Anterior cingulate cortex (tissue), 58 donors: ENCODE measurements at places on chromosomes 1 and 21.

DNA sequence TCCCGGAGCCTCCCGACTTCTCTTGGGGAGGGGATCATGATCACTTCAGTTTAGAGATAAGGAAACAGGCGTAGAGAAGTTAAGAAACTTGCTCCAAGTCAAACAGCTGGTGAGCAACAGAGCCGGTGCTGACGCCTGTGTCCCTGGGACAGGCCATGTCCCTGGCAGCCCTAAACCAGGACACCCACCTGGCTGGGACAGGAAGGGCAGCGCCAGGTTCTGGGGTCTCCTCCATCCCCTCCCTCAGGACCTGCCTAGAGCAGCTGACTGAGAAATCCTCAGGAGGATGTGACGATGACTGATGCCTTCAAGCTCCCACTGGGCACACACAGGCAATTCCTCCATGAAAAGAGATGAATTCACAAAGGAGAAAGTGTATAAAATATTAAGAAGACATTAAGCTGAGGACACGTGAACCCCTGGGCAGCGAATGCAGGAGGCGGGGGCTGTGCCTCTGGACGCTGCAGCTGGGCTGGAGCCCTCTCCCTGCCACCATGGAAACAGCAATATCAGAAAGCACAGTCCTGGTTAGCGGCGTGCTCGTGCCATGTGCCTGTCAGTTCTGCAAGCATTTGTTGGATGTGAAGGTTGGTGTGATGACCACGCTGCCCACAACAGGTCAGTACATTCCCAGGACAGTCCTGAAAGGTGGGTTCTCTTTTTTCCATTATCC lies 40.1 kb upstream of the C1orf174 start:
- DNase-seq, result no peak

DNA sequence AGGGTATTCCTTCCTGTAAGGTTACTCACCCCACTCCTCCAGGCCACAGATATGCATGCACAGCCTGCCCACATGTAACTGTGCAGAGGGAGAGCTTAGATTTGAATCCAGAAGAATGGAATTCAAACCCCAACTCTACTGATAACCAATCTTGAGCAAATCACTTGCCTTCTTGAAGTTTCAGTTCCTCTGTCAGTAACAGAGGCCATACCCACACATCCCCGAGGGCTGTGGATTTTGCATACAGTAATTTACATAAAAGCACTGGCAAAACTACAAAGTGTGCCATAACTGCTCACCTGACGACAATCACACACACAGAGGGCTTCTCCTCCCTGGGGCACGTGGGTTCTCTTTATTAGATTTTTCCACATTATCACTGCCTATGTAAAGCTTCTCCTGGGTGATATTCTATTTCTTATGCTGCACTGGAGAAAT lies 18.6 kb downstream of the CD247 start:
- DNase-seq, result no peak

GRCh38 chr1:171788696-171789095 lies 7.2 kb downstream of the METTL13 start:
- DNase-seq, result no peak

DNA sequence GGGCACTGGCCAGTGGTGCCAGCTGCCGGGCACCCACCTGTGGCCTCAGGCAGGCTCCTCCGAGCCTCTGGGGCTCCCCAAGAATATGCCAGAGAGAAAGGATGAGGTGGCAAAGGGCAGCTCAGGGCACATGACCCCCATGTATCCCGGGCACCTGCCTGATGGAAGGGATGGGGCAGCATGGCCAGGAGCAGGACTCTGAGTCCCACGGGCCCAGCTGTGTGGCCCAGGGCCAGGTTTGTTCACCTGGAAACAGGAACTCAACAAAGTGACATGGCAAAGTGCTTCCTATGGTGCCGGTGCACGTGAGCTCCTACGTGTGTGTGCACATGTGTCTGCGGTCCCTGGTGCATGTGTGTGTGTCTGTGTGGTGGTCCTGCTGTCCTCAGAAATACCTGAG lies 9.5 kb upstream of the GPR153 start:
- no peak for DNase-seq

DNA sequence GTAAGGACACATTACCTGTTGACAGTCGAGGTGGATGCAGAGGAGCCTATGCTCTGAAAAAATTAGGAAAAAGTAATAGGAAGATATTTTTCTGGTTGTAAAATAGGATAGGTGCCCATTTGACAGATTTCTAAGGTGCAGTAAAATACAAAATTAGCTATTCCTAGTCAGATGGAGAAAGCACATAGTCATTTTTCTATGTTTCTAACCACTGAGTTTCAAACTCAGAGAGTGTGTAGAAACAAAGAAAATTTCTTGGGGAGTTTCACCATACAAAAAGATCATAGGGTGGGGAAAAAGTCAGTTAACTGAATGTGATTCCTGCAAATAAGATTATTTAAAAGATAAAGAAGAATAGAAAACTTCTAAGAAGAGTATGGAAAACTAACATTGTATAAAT lies 666.9 kb downstream of the KCNT2 start:
- DNase-seq, result no peak

DNA sequence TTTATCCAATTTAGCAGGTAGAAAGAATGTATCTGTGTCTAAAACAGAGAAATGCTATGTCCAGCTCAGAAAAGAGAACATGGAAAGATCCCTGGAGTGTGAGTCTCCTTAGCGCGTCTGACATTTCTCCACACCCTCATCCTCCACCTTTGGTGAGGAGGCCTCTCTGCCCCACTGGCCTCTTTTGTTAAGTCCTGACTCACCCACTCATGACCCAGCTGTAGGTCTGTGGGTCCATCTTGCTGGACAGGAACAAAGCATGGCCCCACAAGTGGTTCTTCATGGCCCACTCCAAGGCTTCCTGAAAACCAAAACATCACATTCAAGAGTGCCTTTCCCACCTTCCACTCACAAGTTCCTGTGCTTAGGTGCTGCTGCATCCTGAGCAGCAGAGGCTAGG lies 15.8 kb downstream of the SEC16B start:
- no peak for DNase-seq

- no peak for DNase-seq
These were observed 149.3 kb downstream of the BRINP3 start for GRCh38 chr1:190328361-190328760.

GRCh38 chr1:238951809-238952208 lies 434.6 kb upstream of the CHRM3 start:
- DNase-seq, result peak; percentile 6

- DNase-seq, result no peak
These were observed 104.9 kb downstream of the TENT5C start for GRCh38 chr1:117710710-117711109.

DNA sequence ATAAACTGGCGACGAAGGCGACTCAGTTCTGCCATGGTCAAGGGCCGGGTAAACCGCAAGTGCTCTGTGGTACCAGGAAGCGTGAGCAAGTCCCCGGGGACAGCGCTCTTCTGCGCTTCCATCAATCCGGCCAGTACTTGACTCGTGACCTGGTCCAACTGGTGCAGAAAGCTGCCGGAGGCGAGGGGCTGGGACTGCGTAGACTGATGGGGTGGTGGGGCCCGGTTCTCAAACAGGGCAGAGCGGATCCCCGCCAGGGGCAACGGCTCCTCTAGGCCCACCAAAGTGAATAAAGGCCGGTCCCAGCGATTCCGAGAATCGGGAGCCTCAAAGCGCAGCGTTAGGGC lies 852 bp downstream of the KTI12 start:
- DNase-seq, result no peak

GRCh38 chr1:56229186-56229585 lies 350.2 kb downstream of the PLPP3 start:
- DNase-seq, result no peak

- DNase-seq, result peak; percentile 24
These were observed 66.5 kb downstream of the TSEN15 start for GRCh38 chr1:184118046-184118445.

- peak; percentile 5 for DNase-seq
These were observed 487.3 kb downstream of the SIPA1L2 start for GRCh38 chr1:232142403-232143314.

- no peak for DNase-seq
These were observed 32.6 kb upstream of the FNBP1L start for GRCh38 chr1:93415296-93415695.

DNA sequence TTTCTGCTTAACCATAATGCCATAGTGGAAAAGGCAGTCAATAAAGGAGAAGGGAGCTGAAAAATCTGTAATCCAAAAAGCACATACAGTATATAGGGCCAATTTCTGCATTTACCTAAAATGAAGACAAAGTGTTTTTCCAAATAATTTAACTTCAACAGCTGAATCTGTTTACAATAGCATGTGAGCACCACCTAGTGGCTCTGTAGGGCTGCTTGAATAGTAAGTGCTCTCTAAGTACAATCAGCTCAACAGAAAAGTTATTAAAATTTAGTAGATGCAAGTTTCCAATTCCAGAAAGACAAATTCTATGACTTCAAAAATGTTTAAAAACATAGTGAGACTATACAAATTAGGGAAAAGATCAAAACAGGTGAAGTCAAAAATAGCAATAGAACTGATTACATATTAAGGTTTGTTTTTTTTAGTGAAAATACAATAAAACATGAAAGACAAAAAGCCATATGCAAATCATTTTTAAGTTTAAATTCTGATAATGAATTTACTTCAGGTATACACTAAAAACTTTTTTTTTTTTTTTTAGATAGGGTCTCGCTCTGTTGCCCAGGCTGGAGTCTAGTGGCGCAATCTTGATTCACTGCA lies 220.0 kb downstream of the SETD4 start:
- DNase-seq, result no peak

DNA sequence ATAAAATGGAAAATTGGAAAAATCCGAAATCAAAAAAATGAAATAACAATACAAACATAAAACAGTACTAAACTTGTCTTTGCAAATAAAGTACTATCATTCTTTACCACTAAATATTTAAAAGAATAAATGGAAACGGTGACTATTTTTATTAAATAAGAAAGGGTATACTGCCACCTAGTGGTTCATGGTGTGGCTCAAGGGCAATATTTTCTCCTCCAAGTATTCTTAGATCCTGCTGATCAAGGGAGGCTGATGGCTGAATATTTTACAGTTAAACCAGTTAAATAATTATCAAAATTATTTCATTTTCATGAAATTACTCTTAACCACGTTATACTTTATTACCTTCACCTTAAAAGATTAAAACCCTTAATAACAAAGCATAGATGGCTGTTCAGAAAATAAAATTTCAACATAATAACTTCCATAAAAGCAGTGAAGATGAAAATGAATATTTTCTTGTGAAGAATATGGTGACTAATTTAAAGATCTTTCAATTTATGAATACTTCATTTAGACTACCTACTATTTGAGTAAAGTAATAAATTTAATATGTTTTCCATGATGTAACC lies 1793.9 kb downstream of the NCAM2 start:
- DNase-seq, result no peak

DNA sequence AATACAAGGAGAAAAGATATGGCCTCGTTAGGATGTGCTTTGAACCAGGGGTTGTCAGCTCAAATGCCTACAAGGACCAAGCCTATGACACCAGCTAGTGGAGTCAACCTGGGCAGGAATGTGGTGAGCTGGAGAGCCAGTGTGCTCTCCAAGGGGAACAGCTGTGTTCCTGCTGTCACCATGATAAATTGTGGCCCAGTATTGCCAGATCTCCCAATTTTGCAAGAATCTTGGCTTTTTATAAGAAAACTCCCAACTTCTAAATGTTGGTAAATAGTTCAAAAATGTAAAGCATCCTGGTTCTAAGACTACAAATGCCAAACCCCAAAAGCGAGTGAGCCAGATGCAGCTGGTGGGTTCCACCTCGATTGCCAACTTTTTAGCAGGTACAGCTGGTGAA lies 391.1 kb downstream of the PLPP3 start:
- no peak for DNase-seq

GRCh38 chr1:47469910-47470309 lies 32.1 kb downstream of the FOXD2 start:
- no peak for DNase-seq

DNA sequence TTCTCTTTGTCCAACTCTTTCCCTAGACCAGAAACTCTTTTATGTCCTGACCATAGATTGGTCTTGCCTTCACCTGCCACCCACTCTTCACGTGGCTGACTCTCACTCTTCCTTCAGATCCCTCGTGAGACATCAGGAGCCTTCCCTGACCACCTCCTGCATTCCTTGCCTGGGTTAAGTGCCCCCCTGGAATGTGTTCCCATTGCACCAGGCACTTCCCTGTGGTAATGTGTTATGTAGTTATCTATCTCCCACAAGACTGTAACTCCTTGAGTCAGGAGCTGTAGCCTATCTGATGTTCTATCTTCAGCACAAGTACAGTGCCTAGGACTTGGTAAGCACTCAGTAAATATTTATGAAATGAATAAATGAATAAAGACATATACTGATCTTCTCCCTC lies 111.2 kb upstream of the CTTNBP2NL start:
- no peak for DNase-seq

- DNase-seq, result peak; percentile 22
These were observed 1.8 kb downstream of the DISC1 start for GRCh38 chr1:231628207-231628876.

- no peak for DNase-seq
These were observed 599 bp downstream of the MRPL24 start for GRCh38 chr1:156740237-156740740.

GRCh38 chr21:45163413-45164123 lies 89.2 kb downstream of the ADARB1 start:
- no peak for DNase-seq

DNA sequence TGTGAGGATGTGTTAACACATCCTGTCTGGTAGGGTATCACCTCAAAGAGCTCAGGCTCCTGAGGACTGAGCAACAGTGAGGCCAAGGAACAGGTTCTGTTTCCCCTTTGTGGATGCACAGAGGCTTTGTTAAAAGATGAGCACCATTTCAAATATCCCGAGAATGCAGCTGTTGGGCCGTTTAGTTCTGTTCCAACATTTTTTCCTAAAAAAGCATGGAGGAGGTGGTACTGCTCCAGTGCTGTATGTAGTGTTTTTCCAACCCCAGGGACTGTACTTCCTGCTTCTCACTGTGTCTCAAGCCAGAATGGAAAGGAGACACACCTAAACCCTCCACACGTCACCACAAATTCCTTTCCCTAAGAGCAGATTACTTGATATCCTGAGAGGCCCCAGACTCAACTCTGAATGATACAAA lies 53.8 kb upstream of the BCL10 start:
- no peak for DNase-seq

DNA sequence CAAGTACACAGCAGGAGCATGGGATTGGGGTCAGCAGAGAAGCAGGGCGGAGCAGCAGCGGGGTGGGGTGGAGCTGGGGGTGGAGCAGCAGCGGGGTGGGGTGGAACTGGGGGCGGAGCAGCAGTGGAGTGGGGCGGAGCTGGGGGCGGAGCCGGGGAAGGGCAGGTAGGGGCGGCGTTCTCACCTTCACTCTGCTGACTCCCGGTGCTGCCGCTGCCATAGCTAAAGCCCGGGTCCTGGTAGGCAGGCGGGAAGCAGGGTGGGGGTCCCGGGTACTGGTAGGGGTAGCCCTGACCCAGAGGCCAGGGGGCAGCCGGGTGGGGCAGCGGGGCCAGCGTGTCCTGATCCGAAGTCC lies 6.7 kb downstream of the TAS1R3 start:
- no peak for DNase-seq

GRCh38 chr1:64312431-64312830 lies 109.0 kb downstream of the UBE2U start:
- DNase-seq, result no peak
